ENCODE measurements at places on chromosomes 12 and 14.

- no peak for DNase-seq
These were observed 638.3 kb upstream of the TMEM132C start for GRCh38 chr12:127628645-127629044.

DNA sequence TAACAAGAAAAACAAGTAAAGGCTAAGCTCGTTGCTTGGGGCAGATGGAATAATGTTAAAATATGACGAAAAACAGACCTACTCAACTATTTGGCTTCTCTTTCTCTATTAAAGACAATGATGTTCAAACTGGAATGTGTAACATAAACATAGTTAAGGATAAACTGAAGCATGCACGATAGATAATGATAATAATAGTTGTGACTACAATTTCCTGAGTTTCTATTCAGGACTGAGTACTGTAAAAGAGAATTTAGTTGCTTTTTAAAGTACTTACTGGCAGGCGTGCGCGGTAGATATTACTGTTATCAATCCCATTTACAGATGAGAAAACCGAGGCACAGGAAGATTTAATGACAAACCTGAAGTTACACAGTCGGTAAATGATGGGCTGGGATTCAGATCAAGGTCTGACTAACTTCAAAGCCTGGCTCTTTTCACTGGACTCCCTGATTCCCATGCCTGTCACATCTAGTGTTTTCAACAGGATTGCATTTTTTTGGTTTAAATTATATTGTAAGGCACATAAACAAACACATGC lies 103.0 kb downstream of the CRADD start:
- DNase-seq, result no peak

DNA sequence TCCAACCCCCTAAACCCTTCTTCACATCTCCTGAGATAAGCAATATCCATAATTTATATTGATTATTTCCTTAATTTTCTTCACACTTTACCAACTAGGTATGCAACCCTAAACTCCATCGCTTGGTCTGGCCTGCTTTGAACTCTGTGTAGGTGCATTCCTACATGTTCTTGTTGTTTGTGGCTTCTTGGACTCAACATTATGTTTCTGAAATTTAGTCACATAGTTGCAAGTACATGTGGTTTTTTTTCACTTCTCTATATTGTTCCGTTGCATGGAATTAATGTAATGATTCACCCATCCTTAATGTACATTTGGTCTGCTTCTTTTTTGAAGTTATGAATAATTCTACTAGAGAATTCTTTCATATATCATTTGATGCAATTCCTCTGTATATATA lies 1.6 kb upstream of the TAS2R30 start:
- DNase-seq, result no peak

DNA sequence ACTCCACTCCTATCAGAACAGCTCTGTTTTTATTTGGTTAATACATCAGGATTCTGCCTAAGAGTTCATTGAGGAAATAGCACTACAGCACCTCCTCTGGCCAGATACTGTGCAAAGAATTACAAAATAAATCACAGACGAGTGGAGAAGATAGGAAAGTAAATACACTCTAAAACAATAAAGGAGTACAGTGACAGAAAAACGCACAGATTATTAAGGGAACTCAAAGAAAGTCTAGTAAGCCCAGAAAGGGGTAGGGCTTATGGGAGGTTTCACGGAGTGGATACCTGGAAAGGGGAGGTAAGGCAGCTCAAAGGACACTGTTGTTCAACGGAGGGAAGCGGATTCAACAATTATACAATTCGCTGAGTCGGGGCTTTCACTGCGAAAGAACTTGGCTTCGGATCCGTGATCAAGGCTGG lies 5.5 kb downstream of the OR10AD1 start:
- DNase-seq, result no peak

GRCh38 chr12:93518725-93519124 lies 51.4 kb downstream of the MRPL42 start:
- DNase-seq, result no peak

- no peak for DNase-seq
These were observed 233.8 kb downstream of the FBXL14 start for GRCh38 chr12:1360441-1361210.

- DNase-seq, result no peak
These were observed 39.7 kb downstream of the PSMA6 start for GRCh38 chr14:35331605-35332516.

DNA sequence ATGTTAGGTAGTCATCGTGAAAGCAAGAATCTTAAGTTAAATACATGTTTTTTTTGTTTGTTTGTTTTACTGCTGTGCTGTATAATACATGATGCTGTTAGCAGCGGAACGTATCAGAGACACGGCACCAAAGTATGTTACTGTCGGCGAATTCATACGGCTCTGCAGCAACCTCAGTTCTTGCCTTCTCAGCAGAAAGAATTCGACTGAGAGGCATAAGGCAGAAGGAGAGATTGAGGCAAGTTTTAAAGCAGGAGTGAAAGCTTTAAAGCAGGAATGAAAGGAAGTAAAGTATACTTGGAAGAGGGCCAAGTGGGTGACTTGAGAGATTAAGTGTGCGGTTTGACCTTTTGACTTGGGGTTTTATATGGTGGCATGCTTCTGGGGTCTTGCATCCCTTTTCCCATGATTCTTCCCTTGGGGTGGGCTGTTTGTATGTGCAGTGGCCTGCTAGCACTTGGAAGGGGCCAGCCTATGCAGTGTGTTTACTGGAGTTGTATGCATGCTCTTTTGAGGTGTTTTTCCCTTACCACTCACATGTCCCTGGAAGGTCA lies 23.7 kb downstream of the LEMD3 start:
- no peak for DNase-seq

- DNase-seq, result no peak
These were observed 109.7 kb downstream of the CRADD start for GRCh38 chr12:93786656-93787397.

GRCh38 chr12:6548966-6549683 lies 6.7 kb downstream of the IFFO1 start:
- no peak for DNase-seq

DNA sequence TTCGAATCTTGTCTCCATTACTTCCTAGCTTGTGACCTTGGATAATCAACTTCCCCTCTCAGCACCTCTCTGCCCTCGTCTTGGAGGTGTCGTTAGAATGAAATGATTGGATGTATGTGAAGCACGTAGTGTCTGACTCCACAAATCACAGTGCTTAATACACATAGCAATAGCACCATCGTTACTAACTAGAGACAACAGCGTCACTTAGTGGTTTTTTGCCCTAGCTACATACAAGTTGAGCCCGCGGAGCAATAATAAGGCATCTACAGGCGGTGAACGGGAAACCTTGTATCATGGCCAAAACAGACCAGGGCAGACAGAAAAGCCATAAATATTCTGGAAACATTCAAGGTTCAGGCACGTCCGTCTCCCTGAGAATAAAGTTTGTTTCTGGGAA lies 154.9 kb downstream of the ASCL4 start:
- DNase-seq, result no peak

DNA sequence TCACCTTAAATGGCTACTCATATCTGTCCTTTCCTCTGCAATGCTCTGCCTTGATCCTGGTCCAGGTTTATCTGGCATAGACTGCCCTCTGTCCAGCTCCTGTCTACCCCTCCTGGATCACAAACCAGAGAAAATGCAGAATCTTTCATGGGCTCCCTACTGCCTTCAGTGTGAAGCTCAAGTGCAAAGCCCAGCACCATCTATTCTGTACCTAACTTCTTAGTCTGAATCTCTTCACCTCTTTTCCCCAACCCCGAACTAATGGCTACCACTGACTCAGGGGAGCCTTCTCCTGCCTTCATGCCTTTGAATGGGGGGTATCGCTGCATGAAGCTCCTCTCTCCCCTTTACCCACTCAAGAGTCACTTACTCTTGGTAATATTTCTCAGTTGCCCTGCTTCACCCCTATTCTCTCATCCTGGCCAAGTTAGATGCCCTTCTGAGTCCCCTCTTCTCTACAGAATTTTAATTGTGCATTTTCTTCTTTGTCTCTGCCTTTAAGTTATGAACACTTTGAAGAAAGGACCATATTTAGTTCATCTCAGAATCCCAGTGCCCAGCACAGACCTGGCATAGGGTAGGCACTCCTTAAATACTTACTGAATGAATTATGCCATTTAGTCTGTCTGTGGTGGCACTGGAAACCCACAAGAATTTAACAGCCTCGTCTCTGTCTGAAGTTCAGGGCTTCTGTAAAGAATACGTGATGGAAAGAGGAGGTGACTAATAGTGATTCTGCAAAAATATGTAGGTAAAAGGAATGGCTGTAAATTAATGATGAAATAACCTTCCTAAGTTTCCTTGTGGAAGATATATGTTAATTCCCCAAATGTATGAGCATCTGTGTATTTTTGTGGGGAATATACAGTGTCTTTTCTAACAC lies 191.3 kb upstream of the AMIGO2 start:
- DNase-seq, result no peak

GRCh38 chr12:108779998-108780688 lies 48.8 kb upstream of the CORO1C start:
- no peak for DNase-seq

GRCh38 chr12:80838708-80839107 lies 99.0 kb downstream of the LIN7A start:
- DNase-seq, result no peak

All from activated CD4-positive, CD25-positive, alpha-beta regulatory T cell treated with anti-CD3 and anti-CD28 coated beads, Interleukin-2, amount 50 U/mL, for 72 hours (primary cell).